ENCODE measurements at places on chromosomes 4 and X.

GRCh38 chr4:31674313-31674947 is 954.3 kb downstream of the PCDH7 start:
- no peaks in the 10 kb centered on the region for H3K27me3 ChIP-seq
- DNase-seq = no peak
- no peaks in the 10 kb centered on the region for H3K4me1 ChIP-seq
- H3K27ac ChIP-seq = no peak overlapping the region
- no peak overlapping the region for H3K4me3 ChIP-seq

DNA sequence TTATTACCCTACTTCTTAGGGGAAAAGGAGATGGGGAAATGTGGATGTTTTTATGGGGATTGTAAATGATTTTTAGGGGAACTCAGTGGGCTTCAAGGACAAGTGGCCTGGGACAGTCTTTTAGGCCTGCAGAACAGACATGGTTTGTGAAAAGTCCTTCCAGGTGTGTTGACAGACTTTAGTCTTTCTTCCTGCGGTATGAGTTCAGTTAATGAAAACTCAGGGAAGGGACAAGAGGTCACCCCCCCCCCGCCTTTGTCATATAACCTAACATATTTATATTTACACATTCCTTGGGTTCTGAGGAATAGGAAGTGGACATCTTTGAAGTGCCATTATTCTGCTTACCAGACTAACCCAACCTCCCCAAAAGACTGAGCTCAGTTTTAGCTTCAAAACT is 31.8 kb downstream of the METAP1 start:
- no peak overlapping the region for H3K4me3 ChIP-seq
- H3K27me3 ChIP-seq = no peaks in the 10 kb centered on the region
- H3K36me3 ChIP-seq = peaks cover 2% of the 10 kb centered on the region

DNA sequence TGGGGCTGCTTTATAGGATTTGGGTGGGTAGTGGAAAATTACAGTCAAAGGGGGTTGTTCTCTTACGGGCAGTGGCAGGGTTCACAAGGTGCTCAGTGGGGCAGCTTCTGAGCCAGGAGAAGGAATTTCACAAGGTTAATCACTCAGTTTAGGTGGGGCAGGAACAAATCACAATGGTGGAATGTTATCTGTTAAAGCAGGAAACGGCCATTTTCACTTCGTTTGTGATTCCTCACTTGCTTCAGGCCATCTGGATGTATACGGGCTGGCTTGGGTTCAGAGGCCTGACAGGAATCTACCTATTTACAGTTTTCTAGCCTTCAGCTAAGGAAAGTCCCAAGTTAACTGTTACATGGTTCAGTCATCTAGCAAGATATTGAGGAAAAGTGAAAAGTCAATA is 1003.5 kb downstream of the STPG2 start:
- no peaks in the 10 kb centered on the region for H3K36me3 ChIP-seq
- DNase-seq = no peak
- no peak overlapping the region for H3K4me3 ChIP-seq
- no peaks in the 10 kb centered on the region for H3K4me1 ChIP-seq

GRCh38 chr4:7887436-7887835 is 52.2 kb downstream of the AFAP1 start:
- no peak overlapping the region for H3K4me3 ChIP-seq
- H3K27ac ChIP-seq = no peak overlapping the region
- H3K36me3 ChIP-seq = no peaks in the 10 kb centered on the region
- no peak for DNase-seq
- H3K4me1 ChIP-seq = peaks cover 2% of the 10 kb centered on the region

- H3K27me3 ChIP-seq = no peaks in the 10 kb centered on the region
- DNase-seq = no peak
- H3K4me3 ChIP-seq = no peak overlapping the region
Measured at GRCh38 chr4:96753216-96753615, 913.3 kb downstream of the PDHA2 start.
